NCI-H1417 treated with DMSO at 0.1 percent for 48 hours (cell line): ENCODE measurements at places on chromosomes 7 and 10.

DNA sequence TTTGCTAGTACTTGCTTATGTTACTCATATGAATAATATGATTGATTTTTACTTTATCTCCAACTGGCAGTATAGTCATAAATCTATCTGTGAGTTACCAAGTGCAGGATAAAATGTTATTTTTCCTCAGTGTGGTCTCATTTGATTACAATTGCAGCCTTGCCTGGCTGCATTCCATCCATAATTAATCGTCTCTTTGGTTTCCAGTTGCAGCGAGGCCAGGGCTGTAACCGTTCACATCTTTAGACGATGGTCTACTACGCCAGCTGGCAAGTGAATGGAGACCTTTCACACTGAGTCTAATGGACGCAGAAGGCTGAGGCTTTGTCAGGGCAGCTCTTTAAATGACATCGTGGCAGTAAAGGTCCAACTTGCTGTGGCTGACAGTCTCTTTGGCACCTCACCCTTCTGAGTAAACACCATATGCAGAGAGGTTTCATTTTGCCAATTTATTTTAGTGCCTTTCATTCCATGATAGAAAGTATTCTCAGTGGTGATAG is 84.0 kb downstream of the ARL4A start:
- peak; percentile 26 for DNase-seq

DNA sequence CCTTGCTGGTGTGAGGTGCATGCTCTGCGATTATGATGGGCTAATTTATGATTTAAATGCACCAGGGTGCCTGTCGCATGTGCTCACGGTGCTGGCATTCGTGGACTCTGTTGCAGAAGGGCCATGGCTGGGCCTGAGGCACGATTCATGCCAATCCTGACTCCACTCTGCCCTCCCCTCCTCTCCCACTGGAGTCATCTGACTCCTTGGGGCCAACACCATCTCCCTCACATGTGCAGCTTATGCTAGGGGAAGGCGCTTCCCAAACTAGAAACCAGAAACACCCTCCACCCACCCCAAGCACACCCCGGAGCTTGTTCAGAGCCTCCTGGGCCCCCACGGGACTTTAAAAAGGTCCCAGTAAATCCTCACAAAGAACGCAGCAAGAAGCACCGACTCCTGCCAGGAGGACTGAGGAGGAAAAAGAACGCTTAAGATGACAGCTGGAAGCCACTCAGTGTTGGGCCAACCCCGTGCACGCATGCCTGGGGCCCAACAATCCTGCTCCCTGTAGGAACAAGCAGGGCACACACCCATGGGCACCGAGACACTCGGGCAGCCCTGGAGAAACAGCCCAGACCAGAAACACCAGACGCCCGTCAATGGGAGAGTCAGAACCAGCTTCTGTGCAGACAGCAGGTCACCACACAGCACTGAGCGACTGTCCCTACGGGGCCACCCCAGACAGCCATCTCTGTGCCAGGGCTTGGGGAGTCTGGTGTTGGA is 14.1 kb downstream of the BRI3 start:
- no peak for DNase-seq

GRCh38 chr7:128890306-128891109 is 20.0 kb downstream of the KCP start:
- DNase-seq = no peak

DNA sequence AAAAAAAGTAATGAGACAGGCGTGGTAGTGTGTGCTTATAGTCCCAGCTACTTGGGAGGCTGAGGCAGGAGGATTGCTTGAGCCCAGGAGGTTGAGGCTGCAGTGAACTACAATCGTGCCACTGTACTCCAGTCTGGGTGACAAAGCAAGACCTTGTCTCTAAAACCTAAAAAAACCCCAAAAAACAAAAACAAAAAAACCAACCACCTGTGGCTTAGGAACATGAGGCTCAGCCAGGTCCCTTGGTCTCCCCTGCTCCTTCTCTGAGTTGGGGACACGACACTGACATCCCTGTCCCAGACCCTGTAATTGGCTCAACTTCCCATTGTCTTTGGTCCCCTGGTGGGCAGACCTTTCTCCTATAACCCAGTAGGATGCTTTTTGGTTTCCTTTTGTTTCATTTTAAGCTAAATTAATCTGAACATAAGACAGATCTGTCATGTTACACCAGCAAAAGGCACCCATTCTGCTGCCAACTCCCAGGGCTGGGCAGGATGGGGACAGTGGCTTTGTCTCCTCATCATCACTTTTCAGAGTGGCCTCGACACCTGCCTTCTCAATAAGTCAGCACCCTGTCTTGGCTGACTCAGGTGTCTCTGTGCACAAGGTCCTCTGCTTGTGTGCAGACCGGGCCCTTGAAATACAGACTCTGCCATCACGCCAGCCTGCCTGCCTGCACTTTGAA is 74.4 kb downstream of the MYL10 start:
- DNase-seq = no peak

- no peak for DNase-seq
Observed at GRCh38 chr10:18340496-18341051, 200.3 kb downstream of the CACNB2 start.

DNA sequence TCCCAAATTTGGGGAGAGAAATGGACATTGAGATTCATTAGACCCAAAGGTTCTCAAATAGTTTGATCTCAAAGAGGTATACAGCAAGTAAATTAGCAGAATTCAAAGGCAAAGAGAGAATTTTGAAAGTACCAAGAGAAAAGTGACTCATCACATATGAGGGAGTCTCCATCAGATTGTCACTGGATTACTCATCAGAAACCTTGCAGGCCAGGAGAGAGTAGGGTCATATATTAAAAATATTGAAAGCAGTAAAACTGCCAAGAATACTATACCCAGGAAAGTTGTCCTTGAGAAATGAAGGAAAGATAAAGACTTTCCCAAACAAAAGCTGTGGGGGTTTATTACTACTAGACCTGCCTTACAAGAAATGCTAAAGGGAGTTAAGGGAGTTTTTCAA is 140.6 kb downstream of the TMEM168 start:
- no peak for DNase-seq

DNA sequence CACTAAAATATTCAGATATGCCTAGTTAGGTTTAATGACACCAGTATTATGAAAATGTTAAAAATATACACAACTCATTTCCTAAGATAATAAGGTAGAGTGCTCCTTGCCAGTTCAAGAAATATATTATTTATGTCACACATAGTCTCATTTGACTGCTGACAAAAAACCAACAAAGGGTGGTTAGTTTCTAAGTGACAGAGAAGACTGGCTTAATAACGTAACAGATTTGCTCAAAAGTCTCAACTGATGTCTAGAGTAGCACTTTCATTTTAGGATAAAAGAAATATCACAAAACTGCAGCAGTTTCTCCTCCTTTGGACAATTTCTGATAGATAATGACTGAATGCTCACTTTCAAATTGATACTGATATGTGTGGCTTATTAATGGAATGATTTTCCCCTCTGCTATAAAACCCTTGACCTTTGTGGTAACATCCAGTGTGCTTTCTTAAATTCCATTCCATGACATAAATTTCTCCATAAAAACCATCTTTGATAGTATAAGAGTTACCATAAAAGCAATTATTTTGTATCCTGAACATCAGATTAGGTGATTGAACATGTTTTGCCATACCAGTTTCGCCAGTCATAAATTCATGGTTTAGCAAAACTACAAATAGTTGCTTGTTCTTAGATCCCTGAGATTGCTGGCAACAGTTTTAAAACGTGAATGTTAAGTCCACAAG is 94.2 kb downstream of the NRBF2 start:
- DNase-seq = no peak

DNA sequence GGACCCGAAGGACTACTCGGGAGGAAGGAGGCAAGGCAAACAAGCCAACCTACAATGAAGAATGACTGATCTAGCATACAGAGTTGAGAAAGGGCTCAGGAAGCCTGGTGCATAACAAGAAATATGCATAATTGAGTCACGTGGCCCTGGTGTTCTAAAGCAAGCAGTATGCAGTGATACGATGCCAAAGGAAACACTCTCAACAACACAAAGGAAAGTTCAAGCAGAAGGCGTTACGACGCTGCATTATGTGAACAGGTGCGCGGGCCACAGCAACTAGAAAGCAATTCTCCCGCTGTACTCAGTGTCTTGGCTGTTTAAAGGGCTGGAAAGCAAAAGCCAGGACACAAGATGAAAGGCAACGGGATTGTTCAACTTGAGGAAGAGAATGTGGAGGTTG is 100.8 kb downstream of the PRTFDC1 start:
- no peak for DNase-seq

DNA sequence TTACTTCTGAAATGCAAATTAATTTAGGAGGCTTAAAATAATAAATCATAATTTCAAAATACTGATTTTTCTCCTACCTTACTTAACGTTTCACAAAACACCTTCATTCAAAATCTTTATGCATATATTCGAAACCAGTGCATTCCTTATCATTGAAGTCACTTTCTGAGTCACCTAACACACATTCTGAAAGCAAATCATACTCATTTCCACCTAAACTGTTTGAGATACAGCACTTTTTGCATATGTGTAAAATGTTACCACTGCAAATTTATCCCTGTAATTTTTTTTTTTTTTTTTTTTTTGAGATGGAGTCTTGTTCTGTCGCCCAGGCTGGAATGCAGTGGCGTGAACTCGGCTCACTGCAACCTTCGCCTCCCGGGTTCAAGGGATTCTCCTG is 15.7 kb downstream of the PPP3CB start:
- no peak for DNase-seq

DNA sequence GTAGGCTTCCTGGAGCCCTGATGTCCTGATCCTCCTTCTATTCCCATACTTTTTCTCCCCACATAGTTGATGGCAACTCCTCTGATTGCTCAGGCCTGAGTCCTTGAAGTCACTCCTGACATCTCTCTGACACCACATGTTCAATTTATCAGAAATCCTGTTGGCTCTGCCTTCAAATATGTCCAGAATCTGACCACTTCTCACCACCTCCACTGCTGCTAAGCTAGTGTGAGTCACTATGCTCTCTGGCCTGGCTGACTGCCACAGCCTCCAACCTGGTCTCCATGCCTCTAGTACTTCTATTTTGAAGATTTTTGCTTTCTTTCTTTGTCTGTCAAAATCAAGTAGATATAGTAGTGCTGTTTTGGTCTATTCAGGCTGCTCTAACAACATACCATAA is 53.0 kb downstream of the TMEM229A start:
- no peak for DNase-seq

DNA sequence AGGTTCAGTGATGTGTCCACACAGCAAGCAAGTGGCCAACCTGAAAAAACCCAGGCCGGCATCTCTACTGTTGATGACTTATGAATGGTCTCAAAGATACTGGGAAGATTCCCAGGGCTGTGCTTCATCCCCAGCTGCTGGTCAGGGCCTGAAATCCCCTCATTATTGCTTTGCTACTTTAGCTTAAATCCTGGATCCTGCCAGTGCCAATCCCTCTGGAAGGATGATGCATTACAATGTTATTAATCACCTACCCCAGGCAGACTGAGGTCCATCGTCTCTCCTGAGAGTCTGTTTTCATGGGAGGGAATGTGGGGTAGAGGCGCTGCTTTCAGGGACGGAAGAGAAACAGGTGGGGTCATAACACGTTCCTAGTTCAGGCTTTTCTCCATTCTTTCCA is 371.6 kb downstream of the RPS24 start:
- DNase-seq = no peak

GRCh38 chr7:34034728-34035127 is 129.4 kb downstream of the BMPER start:
- DNase-seq = no peak

DNA sequence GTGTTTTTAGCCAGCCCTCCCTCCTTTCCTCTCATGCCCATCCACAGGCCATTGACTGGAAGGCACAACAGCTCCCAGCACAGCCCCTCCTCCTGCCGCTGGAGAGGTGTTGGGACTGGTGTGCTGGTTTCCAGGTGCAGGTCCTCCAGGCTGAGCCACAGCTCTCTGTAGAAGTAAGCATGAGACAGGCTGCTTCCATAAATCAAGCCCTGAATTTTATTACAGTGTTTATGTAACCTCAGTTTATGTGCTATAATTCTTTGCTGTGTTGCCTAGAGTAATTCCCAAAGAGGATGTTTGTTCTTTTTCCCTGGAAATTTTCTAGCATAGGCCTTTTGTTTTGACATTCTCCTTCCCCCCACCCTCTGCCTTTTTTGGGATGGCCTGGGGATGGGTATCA is 445.8 kb downstream of the AUTS2 start:
- no peak for DNase-seq

DNA sequence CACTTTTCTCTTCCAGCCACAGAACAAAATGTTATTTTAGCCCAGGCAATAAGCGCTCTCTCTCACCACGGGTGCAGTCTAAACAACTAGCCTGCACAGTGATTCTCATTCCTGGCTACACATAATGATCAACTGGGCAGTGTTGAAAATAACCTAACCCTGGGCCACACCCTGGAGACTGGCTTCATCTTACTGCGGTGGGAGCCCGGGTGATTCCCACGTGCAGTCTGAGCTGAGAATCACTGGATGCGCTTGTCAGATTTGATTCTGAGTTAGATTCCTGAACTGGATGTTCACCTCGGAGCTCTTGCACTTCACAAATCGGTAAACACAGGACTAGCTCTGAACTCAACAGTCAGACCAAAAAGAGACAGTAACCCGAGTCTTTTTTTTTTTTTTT is 14.9 kb downstream of the ZC3HAV1 start:
- no peak for DNase-seq

GRCh38 chr7:13897819-13898218 is 91.6 kb downstream of the ETV1 start:
- DNase-seq = no peak

DNA sequence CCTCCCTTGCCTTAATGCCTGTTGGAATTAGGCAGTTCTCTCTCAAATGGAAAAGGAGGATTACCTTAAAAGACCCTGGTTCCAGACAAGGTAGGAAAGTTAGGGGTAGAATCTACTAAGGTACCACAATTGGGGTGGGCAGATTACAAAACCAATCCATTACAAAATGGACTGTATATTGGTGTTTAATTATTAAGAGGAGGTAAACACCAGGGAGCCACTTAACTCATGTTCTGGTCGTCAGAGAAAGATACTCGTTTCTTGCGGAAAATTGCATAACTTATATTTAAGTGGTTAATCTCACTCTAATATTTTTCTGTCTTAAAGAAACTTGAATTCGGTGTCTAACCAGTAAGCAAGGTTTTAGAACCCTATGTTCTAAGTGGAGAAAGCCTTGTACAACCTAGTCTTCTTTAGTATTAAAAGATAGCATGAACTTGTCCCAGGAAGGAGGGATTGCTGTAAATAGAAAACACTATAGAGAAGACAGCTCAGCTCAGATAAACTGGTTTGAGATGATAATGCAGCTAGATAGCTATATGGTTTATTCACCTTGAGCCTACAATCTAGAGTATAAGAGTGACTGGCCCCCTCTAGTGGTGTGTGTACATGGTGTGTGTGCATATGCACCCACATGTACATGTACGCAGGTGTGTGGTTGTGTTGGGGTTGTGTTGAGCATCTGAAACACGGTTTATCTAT is 58.0 kb upstream of the STRIP2 start:
- no peak for DNase-seq

DNA sequence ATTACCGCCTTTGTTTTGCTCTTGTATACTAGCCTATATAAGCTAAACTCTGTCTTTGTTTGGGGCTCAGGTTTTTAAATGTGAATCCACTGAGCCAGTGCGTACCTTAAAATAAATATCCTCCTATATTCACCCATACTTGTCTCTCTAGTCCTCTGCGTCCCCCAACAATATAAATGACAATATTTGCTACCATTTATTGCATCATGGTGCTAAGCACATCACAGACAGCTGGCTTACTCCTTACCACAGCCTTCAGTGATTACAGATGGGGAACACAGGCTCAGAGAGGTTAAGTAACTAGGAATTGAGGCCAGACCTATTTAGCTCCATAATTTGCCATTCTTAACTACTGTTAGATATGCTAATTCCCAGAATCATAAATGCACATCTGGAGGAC is 3.4 kb upstream of the ADCK2 start:
- no peak for DNase-seq

- DNase-seq = no peak
Observed at GRCh38 chr7:93923942-93924341, 2.4 kb downstream of the GNG11 start.
